ENCODE measurements at places on chromosomes 3 and 15.
A peak's percentile ranks its signal among the peaks of the same experiment; 100 is the strongest.

DNA sequence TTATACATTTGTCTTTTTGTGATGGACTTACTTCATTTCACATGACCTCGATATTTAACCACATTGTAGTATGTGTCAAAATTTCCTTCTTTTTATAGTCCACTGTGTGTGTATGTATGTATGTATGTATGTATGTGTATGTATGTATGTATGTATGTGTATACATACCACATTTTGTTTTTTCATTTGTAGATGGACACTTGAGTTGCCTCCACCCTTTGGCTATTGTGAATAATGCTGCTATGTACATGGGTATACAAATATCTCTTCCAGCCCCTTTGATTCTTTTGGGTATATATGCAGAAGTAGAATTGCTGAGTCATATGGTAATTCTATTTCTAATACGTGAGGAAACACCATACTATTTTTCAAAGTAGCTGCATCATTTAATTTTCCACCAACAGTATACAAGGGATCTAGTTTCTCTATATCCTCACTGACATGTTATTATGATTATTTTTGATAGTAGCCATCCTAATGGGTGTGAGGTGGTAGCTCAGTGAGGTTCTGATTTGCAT is 228.2 kb downstream of the OPA1 start:
- DNase-seq: no peak

- no peak for DNase-seq
These were observed 363.4 kb downstream of the OTOL1 start for GRCh38 chr3:161859865-161860450.

DNA sequence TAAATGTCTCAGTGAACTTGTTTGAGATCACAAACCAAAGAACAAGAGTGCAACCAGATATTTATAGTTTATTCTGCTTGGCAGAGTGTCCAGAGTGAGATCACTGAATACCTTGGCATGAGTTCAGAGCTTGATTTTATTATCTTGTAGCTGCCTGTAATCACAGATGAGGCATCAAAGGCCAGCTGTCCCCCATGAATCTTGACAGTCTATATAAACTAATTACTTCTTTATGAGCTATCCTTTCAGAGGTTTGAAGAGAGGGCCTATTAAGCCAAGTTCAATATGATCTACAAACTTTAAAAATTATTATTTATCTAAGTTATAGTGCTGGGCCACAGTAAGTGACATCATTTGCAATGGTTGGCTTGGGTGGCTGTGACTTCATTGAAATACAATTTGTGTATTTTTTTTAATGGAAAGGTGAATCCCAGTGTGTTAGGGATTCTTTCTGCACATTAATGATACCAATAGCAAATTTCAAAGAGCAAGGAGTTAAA is 251.5 kb downstream of the CLSTN2 start:
- no peak for DNase-seq

GRCh38 chr15:68730976-68731897 is 89.5 kb downstream of the ANP32A start:
- DNase-seq: peak; percentile 12

DNA sequence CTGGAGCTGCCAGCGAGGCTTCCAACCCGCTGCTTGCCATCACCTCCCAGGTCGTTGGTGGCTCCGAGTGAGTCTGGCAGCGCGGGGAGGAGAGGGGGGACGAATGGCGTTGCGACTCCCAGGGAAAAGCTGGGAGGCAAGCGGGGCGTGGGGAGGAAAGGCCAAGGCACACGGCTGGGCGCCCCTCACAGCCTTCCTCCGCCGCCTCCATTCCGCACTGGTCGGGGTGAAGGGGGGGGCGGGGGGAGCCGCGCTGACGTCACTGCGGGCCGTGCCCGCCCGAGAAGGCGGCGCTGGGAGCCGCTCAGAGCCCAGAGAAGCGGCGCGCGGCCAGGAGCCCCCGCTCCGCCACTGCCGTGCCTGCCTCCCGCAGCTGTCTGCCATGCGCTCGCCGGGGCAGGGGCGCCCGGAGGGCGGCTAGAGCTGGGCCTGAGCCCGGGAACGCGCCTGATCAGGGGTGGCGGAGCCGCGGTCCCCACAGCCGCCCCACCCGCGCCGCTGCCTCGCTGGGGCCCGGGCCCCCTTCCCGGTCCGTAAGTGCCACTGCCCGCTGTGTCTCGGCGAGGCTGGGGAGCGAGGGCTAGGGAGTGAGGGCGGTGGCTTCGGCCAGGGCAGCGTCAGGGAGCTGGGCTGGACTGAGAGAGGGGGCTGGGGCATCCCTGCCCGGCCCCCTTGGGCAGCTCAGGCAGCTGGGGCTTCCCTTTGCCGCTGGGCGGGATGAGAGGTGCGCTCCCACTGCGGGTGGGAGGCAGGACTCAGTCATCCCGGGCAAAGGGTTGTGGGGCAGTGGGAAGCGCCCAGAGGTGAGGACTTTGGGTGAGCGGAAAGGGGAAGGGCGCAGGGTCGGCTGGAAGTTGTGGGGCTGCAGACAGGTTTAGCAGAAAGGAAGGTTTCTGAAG is 27.8 kb upstream of the POLG start:
- no peak for DNase-seq

GRCh38 chr3:119295816-119296726 is 1.9 kb downstream of the ARHGAP31 start:
- DNase-seq: no peak

Measured in endothelial cell (in vitro differentiated cells).